Activated CD4-positive, alpha-beta memory T cell treated with anti-CD3 and anti-CD28 coated beads for 36 hours (primary cell): ENCODE measurements at places on chromosomes 2 and 18.

- DNase-seq, result no peak
These were observed 2.4 kb upstream of the NTSR2 start for GRCh38 chr2:11672407-11672806.

- DNase-seq, result no peak
These were observed 29.3 kb downstream of the ANKMY1 start for GRCh38 chr2:240528406-240529040.

DNA sequence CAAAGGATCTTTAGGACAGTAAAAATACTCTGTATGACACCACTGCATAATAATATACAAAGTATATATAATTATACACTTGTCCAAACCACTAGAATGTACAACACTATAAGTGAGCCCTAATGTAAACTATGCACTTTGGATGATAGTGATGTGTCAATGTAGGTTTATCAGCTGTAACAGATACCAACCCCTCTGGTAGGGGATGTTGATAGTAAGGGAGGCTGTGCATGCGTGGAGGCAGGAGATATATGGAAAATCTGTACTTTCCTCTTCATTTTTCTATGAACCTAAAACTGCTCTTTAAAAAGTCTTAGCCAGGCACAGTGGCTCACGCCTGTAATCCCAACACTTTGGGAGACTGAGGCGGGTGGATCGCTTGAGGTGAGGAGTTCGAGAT, 37.5 kb upstream of the SP3 start:
- no peak for DNase-seq

DNA sequence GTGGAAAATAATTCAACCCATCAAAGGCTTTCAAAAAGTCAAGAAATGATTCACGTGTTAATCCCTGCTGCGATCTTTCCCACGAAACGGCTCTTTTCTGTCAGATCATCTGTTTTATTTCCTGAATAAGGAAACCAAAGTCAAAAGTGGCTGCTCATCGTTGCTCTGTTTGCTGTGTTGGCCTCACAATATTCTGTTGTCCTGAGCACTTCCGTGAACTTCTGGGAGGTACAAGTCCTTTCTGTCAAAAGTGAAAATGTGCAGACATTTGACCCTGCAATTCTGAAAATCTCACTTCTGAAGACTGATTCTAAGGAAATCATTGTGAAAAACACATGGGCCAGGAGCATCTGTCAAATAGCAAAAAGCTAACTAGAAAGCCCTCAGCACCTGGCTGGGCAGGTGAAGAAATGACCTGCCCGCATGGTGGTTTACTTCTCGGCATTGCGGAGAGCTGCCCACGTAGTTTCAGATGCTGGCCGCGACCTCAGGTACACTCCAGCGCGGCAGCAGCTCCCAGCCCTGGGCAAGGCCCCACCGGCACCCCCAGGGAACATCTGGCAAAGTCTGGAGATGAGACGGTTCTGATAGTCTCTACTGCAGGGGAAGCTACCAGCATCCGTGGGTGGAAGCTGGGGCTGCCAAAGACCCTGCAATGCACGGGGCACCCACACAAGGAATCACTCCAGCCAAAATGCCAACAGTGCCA, 31.9 kb upstream of the GPC1 start:
- peak; percentile 54 for DNase-seq

DNA sequence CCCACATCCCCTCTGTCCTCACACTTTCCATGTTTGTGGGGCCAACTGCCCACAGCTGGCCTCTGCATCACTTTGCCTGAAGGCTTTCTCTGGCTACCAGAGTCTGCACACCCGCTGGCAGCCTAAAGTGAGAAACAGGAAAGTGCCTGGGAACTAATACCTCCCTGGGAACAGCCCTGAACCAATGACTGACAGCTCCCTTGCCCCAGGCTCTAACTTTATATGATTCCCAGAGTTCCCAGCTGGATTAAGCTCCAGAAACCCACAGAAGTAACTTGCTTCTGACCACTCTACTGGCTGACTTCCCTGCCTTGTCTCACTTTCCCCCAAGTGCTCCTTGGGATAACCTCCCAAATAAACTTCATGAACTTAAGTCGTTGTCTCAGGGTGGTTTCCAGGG, 159.6 kb upstream of the LMAN1 start:
- no peak for DNase-seq

DNA sequence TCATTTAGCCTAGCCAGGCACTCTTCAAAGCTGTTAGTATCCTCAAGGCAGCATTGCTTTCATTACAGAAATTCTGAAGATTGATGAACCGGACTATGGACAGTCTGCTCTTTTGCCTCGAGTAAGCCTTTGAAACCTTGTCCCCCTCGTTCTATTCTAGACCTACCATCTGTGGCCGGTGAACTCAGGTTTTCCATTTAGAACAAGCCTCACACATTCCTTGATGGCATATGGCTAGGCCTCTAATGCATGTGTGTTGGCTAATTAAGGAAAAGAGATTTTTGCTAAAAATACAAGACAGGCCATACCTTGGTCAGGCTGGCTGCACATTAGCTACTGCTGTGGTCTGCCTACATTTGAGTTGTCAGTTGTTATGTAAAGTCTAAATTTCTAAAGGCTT, 111.8 kb downstream of the CERS6 start:
- DNase-seq, result no peak

GRCh38 chr2:157261199-157261782, 3.8 kb downstream of the GALNT5 start:
- peak; percentile 81 for DNase-seq

DNA sequence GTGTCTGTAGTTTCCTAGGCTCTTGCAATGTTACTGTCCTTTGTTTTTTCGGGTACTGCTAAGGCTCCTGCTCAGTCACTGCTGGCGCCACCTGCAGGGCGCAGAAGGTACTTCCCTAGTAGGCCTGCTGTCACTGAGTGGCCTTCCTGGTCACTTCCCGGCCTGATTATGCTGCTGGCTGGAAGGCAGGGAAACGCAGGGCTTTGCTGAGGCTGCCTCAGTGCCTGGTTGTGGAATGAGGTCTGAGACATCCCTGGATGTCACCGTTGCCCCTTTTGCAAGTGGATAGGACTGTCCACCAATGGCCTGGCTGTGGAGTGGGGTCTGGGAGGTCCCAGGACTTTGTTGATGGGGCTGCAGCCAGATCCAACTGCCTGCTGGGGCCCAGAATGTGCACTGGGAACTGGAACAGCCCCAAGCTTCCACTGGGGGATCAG, 13.1 kb downstream of the DAW1 start:
- DNase-seq, result peak; percentile 74

DNA sequence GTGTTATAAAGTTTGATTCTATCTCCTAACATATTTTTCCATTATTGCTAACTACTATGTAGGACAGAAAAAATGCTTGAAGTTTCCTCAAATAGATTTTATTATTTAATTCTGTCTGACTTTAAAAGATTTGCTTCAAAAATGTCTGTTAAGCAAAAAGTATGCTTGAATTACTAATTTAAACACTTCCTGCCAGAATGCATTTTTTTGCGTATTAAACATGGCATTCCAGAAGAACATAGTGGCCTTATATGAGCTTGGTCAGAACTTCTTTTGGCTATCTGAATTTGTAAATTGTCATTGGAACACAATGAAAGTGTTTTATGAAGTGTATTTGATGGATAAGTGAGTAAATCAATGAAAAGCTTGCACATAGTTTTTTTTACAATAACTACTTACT, 37.8 kb downstream of the MBD5 start:
- DNase-seq, result no peak

DNA sequence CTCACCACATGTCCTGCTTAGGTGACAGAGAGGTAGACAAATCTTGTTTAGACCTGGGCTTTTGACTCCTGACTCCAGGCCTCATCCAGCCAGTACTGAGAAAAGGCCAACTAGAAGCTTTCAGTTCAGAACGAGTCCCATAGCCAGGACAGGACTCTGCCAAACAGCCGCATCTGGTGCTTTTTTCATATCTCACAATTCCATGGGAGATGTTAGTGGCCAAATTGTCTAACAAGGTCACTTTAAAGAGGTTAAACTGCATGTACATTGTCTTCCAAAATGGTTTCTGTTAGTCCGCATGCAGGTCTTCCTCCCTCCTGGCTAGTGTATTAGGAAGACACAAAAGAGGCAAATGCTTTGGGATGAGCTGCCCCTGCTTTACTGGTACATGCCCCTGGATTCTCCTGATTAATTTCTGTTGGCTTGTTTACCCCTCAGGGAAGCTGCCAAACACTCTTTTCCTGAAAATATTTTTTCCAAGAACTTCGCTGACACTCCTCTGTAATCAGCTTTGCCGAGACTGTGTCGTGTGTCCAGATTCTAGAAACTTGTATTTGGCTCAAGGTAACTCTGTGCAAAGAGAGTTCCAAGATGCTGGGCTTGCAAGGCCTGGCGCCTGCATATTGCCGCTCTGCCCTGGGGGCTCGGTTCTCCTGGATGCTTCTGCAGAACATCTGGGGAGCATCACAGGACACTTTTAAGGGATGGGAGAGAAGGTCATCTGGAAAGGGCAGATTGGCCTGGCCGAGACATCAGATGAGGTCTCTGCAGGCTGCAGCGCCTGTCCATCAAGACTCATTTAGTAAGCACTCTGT, 209.2 kb upstream of the APCDD1 start:
- DNase-seq, result no peak

GRCh38 chr18:34493566-34494358, 216.3 kb upstream of the DTNA start:
- DNase-seq, result peak; percentile 8

- no peak for DNase-seq
These were observed 8.4 kb upstream of the PRKCE start for GRCh38 chr2:45643095-45643494.

DNA sequence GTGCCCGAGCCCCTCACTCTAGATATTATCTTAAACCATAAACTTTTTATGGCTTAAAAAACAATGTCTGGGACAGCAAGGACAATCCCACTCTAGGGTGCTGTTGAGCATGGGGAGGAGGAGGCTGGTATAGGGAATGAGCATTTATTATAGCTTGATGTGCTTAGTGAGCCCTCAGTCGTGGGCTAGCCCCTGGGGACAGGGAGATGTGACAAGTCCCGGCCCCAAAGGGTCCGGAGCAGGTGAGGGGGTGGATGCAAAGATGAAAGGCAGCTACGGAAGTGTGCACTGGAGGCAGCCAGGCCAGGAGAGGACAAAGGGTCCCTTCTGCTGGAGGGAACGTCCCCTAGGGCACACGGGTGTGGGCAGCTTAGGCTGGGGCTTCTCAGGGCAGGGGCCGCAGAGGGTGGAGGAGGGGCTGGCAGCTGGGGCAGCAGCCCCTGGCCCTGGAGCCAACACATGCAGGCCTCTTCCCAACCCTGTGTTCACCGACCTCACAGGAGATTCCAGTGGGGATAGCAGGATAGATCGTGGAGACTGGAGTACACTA, 106.3 kb upstream of the GPC1 start:
- no peak for DNase-seq

GRCh38 chr2:187210726-187211125, 237.3 kb downstream of the CALCRL start:
- no peak for DNase-seq

DNA sequence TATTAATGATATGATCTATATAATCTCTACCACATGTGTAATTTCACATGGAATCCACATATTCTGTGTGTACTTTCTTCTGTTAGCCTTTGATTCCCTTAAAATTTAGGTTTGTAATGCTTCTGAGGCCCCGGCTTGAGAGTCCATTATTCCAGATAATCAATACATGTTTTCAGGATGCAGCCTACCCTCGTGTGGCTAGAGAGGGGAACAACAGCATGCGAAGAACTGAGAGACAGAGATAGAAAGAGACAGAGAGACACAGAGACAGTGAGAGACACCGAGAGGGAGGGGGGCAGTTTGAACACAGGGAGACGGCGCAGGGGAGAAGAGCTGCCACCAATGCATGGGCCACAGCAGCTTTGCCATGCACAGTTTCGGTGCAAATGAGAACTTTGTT, 185.4 kb downstream of the SNTG2 start:
- no peak for DNase-seq

DNA sequence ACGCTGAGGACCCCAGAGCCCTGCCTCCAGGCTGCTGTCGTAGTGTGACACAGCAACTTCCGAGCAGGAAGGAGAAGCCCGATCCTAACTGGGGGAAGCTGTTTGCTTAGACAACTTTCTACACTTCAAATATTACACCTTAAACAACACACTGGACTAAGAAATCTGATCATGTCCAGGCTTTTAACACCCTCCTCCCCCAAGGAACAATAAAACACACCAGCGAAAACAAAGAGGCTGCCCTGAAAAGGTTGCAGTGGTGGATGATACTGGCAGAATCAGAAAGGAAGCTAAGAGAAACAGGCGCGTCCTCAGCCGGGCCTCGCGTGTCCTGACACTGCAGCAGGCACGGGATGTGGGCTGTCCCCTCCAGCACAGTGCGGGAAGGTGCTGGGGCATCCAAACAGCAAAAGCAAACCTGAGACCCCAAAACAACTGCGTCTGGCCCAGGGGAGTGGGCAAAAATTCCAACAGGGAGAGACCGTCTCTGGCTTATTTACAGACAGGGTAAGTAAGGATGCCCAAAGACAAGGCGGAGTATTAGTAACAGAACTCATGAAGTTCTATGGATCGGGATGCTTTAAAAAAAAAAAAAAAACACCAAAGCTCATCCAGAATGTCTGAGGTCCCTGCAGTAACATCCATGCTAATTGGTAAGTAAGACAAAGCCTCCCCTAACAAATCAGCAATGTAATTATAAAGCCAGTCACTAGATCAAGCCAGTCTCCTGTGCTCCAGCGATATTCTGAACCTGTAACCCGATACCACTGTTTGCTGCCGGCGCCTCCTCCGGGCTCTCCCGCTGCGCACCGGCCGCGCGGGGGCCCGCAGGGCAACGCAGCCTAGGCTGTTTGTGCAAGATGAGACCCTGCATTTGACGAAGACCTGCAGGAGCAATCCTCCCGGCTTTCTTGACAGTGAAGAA, 9.0 kb downstream of the SERTAD2 start:
- peak; percentile 63 for DNase-seq

DNA sequence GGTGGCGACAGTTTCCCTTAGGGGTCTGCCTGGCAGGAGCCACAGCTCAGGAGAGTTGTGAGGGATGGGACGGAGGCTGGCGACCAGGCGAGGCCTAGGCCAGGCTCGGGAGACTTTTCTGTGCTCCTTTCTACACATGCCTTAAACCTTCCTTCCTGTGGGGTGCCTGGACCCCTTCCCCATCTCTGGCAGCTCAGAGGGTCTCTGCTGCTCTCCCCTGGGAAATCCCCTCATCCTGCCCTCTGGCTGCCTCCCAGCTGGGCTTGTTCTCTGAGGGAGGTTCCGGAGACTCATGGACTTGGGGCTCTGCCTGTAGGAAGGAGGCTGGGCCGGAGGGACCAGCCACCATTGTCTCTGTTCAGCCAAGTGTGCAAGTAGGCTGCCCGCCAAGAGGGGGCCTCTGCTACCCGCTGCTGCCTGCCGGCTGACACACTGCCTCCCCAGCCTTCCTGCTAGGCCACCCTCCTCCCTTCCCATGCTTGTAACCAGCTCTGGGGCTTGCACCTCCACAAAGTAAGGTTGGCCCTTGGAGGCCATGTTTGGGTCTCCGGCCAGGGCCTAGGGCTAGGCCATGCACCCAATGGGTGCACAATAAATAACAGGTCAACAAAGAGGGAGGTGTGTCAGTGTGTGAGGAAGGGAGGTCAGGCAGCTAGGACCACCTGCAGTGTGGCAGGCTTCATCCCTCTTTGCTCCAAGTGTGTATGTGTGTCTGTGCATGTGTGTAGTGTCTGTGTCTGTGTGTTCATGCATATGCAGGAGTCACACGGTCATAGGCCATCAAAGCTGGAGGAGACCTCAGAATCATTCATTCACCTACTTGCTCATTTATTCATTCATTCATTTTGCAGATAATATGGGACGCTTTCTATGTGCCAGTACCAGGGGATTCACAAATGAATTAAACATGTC, 28.8 kb downstream of the PSD4 start:
- DNase-seq, result no peak
